ENCODE measurements at places on chromosomes 2 and 18.
A peak's percentile ranks its signal among the peaks of the same experiment; 100 is the strongest.

DNA sequence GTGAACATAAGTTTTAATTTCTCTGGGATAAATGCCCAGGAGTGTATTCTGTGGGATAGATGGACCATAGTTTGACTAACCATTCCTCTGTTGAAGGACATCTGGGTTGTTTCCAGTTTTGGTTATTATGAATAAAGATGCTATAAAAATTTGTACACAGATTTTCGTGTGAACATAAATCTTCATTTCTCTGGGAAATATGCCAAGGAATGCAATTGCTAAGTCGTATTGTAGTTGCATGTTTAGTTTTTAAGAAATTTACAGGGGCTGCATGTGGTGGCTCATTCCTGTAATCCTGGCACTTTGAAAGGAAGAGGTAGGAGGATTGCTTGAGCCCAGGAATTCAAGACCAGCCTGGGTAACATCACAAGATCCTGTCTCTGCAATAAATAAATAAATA lies 6.9 kb upstream of the SLC11A1 start:
- no peak for DNase-seq

DNA sequence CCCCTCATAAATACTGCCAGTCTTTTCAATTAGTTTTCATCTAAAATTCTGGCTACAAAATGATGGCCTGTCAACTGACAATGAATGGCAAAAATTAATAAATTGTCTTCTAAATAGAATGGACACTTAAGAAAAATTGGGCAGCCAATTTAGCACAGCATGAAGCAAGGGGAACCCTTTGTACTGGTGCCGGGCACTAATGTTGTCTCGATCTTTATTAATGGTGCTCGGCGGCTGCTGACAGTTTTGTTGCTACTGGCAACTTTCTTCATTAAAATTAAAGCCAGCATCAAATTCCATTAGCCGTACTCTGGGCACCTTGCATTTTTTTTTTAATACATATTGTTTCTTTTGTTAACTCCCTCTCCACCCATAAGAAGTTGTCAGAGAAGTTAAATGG lies 309.3 kb downstream of the GBX2 start:
- peak; percentile 27 for DNase-seq

GRCh38 chr2:207151048-207151447 lies 14.7 kb downstream of the KLF7 start:
- no peak for DNase-seq

GRCh38 chr18:39260565-39260964 lies 1695.0 kb upstream of the CELF4 start:
- DNase-seq: no peak

DNA sequence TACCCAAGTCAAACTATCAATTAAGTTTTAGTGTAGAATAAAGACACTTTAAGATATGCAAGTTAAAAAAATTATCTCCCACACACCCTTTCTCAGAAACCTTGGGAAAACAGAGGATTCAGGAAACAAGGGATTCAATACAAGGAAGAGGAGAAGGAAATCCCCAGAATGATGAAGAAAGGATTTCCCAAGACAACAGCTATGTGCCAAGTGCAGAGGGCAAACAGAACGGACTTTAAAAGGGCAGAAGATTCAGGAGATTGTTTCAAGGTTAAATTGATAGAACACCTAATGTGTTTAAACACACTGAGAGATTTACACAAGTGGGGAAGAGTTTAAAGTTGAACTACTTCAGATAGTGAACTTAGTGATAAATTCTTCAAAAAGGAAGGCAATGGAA lies 71.5 kb upstream of the EPAS1 start:
- DNase-seq: no peak

DNA sequence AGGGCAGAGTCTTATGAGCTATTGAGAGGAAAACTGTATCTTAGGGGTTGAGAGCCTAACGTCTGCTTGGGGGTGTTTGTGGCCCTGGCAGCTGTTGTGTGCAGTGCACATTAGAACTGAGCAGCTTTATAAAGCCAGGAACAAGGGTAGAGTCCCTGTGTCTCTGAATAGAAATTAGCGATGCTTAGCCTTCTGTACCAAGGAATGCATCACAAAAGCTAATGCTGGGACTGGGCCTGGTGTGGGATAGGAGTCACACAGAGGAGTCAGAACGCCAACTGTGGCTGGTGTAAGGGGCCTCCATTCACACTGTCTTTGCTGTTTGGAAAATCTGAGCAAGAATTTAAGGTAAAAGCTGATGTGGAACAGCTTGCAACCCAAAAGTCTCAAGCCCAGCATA lies 283.2 kb downstream of the SOX11 start:
- DNase-seq: no peak

DNA sequence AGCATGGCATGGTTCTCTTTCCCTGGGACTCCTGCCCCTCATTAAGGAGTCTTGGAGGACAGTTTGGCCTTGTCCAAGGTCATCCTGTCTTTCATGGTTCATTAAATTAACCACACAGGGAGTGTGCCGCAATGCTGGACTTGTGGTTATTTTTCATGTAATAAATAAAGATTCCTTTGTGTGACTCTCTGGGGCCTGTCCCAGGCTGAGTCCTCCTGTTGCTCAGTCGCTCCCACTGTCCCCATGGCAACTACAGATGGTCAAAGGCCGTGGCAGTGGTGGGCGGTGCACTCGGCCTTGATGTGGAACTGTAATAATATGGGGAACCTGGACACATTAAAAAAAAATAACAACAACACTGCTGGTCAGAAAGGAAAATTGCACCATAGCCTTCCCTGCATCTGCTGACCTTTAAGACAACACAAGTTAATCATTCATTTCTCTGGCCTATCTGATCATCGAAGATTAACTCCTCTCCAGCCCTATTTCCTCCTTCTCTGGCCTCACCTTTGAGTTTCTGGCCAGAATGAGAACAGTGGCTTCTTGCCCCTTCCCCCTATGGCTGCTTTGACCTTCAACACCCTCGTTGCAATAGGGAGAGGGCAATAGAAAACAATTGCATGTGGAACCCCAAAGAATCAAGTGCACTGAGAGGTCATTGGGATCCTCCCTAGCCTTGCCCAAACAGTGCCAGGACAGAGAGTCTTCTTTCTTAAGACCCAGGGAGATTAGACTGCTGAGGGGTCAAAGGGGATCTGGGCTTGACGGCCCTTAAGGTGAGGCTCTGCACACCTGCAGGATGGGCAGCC lies 44.7 kb downstream of the PSD4 start:
- DNase-seq: no peak

DNA sequence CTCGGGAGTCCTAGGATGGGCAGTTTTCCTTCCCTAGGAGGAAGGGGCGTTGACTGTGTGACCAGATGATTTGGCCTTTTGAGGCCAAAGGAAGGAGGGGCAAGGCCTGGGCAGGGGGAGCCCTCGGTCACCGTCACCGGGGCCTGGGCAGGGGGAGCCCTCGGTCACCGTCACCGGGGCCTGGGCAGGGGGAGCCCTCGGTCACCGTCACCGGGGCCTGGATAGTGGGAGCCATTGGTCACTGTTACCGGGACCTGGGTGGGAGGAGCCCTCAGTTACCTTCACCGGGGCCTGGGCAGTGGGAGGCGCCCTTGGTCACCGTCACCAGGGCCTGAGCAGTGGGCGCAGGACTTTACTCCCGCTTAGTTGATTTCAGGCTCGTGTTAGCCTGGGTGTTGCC lies 17.3 kb downstream of the D2HGDH start:
- DNase-seq: no peak

GRCh38 chr18:75694292-75694691 lies 266.8 kb upstream of the SMIM21 start:
- no peak for DNase-seq

DNA sequence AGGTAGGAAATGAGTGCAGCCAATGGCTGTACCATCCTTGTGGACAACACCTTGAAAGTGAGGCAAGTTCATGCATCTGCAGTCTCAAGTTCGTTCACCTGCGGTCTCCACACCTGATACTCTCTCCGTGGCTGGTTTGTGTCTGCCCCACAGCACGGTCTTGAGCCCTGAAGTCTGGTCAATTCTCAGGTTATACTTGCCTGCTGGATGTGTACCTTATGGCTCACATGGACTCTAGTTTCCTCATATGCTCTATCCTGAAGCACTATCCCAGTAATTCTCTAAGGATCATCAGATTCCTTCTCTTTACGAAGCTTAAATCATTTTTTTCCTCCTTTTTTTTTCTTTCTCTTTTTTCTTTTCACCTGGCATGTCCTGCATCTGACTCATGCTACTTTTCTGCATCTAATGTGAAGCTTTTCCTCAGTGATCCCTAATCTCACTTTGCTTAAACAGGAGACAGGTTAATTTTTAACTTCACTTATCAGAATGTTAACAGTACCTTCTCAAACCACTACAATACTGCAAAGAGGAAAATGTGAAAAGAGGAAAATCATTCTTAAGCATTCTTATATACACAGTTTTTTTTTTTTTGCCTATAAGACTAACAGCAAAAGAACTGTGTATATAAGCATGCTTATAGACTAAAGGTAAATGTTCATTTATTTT lies 511.2 kb downstream of the SOX11 start:
- no peak for DNase-seq

- no peak for DNase-seq
Observed at GRCh38 chr2:237600205-237600846, 9.8 kb upstream of the RAB17 start.

DNA sequence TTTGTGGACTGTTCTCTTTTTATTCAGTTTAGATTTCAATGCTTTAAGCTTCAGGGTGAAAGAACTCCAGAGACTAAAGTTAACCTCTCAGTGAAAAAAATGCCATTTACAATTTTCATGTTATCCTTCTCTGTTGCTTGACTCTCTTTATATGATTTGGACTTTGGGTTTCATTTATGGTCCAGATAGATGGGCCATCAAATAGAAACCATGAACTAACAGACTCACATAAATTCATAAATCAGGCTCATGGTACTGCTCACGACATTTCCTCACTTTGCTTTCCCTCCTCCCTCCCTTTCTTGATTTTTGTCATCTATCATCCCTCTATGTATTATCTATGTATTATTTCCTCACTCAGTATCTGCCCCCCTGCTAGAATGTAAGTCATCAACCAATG lies 10.0 kb downstream of the FAM110C start:
- DNase-seq: no peak

DNA sequence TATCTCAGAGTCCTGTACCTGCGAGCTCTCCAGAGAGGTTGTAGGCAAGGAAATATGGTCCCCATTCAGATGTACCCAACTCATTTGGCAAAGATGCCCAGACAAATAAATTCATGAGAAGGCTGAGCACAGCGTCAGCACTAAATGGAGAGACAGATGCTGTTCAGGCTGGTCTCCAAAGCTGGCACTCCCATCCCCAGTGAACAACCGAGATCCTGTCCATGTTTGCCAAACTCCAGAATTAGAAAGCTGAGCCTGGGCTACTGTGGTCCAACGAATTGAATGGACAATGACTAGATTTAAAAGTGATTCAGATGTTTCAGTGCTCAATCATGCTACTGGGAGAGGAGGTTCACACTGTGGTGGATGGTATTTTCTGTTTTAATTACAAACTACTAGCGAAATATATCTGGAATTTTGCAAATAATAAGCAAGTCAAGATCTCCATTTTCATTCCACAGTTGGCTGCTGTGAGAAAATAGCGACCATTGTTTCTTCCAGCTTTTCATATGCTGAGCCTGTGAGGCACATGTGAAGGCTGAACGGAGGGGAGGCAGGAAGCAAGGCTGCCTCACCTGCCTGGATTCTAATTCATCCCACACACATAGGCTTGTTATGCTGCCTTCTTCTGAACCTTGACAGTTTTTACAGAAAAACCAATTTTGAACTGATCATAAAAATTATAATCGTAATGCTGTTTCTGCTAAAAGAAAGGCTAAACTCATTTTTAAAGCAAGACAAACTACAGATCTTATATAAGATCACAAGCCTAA lies 22.6 kb upstream of the DAPL1 start:
- no peak for DNase-seq

- no peak for DNase-seq
Observed at GRCh38 chr2:160205505-160205904, 5.4 kb upstream of the ITGB6 start.

- DNase-seq: no peak
Observed at GRCh38 chr2:75290600-75291150, 91.4 kb upstream of the TACR1 start.

GRCh38 chr18:39435996-39436395 lies 1870.4 kb upstream of the CELF4 start:
- no peak for DNase-seq

DNA sequence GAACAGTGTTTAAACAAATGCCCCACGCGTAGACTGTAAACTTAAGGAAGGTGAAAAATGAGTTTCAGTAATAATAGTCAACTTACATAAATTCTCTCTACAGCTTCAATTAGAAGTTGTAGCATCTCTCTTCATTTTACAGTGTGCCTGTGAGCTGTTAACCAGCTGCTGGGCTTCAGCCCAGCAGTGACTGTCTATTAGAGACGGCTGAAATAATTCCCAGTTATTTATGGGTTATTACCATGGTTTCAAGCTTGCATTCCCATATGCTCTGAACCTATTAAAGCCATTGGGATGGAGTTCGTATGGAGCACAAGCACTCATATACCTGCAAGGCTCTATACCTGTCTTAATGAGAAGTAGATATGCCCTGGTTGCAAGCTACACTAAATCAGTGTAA lies 501.1 kb downstream of the CNTNAP5 start:
- no peak for DNase-seq

DNA sequence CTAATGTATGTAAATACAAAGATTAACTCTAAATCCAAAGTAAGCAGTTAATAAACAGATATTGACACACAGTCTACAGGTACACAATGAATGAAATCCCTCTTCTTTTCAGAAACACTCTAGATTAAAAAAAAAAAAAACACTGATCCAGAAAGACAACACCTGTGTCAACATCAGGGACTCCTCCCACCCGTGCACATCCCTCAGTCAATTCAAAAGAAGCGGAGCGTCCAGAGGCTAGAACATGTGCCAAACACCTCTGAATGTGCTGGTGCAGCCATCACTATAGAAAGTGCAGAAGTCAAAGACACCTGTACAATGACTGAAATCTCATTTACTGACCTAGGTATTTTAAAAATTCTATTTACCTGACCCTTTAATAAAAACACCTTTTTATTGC lies 622.6 kb upstream of the ID2 start:
- DNase-seq: peak; percentile 86

GRCh38 chr18:36450264-36450663 lies 152.8 kb downstream of the FHOD3 start:
- no peak for DNase-seq

GRCh38 chr2:172249334-172249733 lies 146.6 kb upstream of the DLX2 start:
- DNase-seq: no peak

DNA sequence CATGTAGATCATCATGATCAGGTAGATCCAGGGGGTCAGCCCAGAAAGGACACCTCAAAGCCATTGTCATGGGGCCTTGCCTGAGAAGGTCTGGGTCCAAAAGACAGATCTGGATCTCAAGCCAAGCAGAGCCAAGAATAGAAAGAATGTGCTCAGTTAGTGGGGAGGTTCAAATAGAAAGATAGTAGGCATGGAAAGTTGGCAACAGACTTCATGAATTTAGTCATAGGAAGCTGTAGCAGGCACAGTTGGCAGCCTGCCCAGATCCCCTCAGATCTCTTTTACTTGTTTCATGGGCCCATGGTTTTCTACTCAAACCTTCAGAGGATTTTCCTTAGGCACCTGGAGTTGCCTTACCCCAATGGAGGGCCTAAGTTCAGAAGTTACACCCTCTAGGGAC lies 767.0 kb downstream of the SLC4A3 start:
- no peak for DNase-seq

GRCh38 chr2:224611938-224612337 lies 26.8 kb upstream of the CUL3 start:
- DNase-seq: no peak

- peak; percentile 18 for DNase-seq
Observed at GRCh38 chr18:36672437-36673344, 156.1 kb downstream of the TPGS2 start.

Data from NCI-H774 (cell line).